ENCODE measurements at places on chromosomes 3 and 15. TPM values are rescaled to one million over a fixed set of nuclear protein-coding genes. Genes with fewer than 3 reads are reported as not detected.

Gene MAPKBP1
- total RNA-seq = 11.9 TPM

Gene ARRDC4
- 18.3 TPM for total RNA-seq

Gene BFSP2
- not detected for total RNA-seq

GRCh38 chr3:72748659-72749058 is 99.6 kb downstream of the SHQ1 start:
- no peak for DNase-seq

DNA sequence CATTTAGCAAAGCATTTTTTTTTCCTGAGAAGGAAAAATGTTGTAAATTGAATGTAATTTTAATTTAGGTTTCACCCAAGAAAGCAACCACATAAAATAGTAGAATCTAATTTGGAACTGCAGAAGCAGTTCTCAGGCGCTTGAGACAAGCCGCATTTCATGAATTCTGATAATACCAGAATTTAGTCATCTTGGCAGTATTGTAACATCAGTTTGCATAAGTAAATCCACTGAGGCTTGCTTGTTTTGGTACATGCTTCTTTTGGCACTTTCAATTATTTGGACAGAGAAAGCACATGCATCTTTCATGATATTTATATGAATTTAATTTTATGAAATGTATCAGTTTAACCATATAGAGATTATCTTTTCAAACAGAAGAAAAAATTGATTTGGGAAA is 389.7 kb upstream of the ROBO1 start:
- DNase-seq = no peak

GRCh38 chr15:101614761-101615160 is 37.4 kb downstream of the TM2D3 start:
- DNase-seq = no peak

DNA sequence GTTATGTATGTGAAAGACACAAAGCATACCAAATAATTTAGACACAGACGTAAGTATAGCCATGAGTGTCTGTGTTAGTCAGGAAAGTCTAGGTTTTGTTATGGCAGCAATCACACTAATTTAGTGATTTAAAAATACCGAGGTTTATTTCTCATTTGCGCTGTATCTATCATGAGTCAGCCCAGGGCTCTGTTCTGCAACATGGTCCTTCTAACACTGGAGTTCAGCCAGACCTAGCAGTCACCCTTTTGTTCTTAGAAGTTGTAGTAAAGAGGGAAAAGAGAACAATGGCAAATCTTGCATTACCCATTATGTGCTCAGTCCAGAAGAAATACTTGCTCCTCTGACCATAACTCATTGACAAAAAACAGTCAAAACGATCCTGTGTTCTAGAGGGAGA is 311.5 kb downstream of the NLGN1 start:
- DNase-seq = no peak

DNA sequence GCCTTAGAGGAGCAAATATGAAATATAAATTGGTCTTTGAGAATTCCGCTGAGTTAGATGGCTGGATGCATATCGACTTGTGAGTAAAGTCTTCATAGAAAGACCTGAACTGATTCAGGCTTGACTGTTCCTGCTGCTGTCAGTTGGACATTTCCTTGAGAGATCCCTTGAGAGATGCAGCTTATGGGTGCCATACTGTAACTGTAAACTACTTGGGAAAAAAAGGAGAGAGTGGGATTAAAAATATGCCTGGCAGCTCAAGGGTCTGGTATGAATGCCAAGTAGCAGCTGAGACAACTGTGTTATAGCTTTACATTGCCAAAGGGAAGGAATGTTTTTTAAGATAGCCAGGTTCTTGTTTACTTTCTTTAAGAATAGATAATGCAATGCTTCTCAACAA is 926.6 kb downstream of the EPHA3 start:
- no peak for DNase-seq

GRCh38 chr3:143271136-143271535 is 151.6 kb downstream of the CHST2 start:
- no peak for DNase-seq

GRCh38 chr3:99505646-99506269 is 132.6 kb upstream of the COL8A1 start:
- DNase-seq = no peak

- no peak for DNase-seq
Observed at GRCh38 chr3:124695369-124695768, 34.9 kb upstream of the UMPS start.

All from epithelial cell of proximal tubule (primary cell).